ENCODE measurements at places on chromosomes 3 and 15.

DNA sequence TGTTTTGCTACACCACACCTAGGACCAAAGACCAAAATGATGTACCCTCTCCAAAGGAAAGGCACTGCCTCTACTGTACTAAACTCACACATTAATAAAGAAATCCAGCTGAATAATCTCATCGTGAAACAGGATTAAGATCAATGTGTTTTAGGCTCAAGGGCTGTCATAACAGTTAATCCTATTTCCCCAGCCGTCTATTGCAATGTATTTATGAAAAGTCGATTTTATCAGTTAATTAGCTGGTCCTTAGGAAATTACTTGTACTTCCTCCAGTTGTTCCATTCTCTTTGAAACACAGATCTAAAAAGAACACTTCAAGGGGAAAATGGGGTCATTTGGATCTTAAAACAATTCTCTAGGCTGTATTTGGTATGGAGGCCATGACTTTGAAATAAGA, 8.5 kb downstream of the ETV5 start:
- DNase-seq: no peak

DNA sequence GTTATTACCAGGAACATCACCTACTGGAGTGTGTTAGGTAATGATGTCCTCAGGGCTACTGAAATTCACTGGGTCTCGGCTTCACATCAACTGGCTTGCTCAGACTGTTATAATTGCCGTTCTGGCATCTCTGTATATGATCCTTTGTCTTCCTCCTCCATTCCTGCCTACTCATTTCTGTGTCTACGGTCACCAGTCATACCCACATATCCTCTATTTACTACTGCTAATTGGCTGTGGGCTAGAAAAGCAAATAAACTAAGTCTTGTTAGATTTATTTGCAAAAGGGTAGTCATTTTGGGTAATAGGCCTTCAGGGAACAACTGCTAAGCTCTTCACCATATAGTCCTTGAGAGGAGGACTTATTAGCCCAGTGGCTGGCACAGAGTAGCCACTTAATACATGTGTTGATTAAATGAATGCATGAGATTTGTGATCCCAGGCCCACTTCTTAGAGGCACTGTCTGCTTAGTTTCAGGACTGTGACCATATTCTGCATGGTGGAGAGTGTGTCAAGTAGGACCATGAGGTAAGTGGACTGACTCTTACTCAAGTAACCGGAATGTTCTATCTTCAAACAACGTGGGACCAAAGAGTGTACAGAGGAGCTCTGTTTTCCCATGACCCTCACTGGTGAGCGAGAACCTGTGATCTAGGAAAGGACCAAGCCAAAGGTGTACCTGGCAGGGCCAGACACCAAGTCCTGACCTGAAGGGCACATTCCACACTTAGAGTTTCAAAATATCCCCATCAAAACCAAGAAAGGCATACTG, 13.2 kb downstream of the ZDHHC3 start:
- no peak for DNase-seq

- no peak for DNase-seq
Observed at GRCh38 chr15:101399431-101399830, 90.1 kb downstream of the PCSK6 start.

GRCh38 chr3:43581343-43581742, 40.5 kb downstream of the ANO10 start:
- DNase-seq: no peak

- no peak for DNase-seq
Observed at GRCh38 chr3:2420919-2421318, 322.3 kb downstream of the CNTN4 start.

DNA sequence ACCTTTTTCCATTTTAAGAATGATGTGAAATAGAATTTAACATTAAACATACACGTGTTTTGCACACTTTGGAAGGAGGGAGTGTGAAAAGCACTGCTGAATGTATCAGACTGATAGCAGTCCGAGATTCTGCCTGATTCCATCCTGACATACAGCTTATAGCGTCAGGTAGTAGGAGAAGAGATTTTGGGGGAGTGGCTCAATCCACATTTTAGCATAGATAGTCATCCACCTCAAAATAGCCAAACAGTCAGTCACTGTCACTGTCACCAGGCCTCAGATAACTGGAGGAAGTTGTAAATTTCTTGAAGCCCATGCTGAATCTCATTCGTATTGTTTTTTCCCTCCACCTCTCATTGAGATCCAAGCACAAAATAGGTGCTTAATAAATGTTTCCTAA, 35.4 kb upstream of the ARHGEF26 start:
- no peak for DNase-seq

DNA sequence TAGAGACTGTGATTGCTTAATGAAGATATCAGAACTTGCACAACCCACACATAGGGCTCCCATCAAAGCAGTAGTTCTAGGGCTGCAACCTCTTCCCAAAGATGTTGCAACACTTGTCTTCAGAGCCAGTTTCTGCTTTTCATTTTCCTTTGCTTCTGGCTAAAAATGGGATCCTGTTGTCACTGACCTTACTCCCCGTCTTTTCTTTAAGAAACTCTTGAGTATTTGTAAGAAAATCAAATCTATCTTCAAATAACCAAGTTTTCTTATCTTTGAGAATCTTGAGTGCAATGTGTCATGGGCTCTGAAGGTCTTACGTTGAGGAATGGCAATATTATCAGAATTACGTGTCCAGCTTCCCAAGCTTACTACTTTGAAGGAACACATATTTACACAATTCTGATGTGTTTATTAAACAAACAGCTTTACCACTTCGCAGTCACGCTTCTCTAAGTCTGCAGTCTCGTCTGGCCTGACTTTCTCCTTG, 24.1 kb downstream of the CACNA1D start:
- DNase-seq: no peak

Measured in NCI-H2081 (cell line).